T-helper 1 cell (primary cell): ENCODE measurements at places on chromosomes 7 and 10.

GRCh38 chr7:39688611-39689480, 65.5 kb downstream of the RALA start:
- DNase-seq, result no peak

DNA sequence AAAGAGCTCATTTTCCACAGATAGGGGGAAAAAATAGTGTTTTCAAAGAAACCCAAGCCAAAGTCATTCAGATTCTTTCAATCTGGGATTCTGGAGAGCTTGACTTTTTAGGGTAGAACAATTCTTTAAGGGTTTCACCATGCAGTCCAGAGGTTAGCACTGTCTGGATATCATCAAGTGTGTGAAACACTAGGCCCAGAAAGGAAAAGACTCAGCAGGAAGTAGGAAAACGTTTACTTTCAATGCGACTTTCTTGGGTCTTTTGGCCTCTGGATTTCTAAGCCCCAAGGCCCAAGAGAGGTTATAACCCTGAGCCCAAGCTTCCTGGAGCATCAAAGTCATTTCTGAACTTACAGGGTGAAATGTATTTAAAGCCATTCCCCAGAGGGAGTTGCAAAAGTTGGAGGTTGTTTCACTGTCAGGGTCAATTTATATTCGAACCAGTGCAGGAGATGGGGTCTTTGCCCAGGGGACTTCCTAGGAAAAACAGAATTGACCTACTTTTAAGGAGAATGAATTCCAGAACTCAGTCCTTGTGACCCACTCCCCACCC, 158.0 kb downstream of the C7orf25 start:
- DNase-seq, result no peak

GRCh38 chr10:47452495-47453140, 31.3 kb downstream of the ANXA8 start:
- no peak for DNase-seq

DNA sequence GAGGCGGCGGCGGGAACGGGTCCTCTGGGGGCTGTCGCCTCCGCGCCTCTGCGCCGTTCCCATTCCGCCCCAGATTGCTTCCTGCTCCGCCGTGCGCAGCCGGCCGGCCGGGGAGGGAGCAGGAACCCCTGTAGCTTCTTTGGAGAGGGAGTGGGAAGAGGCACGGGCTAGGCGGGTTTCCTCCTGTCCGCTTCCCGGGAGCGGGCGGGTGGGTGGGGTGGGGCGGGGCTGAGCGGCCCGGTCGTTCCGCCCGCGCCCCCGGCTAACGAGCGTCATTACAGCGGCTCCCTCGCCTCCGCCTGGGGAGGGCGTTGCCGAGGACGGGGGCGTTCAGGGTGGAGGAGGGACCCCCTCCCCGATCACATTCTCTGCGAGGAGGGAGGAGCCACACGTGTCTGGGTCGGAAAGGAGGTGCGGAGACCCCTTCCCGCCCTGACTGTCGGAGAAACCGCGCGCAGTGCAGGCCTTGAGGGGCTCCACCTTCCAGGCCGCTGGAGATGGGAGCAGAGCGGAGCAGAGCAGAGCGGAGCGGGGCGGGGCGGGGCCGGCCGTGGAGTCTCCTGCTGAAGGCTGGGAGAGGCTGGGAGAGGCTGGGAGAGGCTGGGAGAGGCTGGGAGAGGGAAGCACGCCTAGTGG, 39.7 kb downstream of the AGAP3 start:
- no peak for DNase-seq

- DNase-seq, result no peak
These were observed 355.2 kb upstream of the LRGUK start for GRCh38 chr7:133771788-133772419.

GRCh38 chr7:111987115-111987826, 218.9 kb downstream of the DOCK4 start:
- no peak for DNase-seq

DNA sequence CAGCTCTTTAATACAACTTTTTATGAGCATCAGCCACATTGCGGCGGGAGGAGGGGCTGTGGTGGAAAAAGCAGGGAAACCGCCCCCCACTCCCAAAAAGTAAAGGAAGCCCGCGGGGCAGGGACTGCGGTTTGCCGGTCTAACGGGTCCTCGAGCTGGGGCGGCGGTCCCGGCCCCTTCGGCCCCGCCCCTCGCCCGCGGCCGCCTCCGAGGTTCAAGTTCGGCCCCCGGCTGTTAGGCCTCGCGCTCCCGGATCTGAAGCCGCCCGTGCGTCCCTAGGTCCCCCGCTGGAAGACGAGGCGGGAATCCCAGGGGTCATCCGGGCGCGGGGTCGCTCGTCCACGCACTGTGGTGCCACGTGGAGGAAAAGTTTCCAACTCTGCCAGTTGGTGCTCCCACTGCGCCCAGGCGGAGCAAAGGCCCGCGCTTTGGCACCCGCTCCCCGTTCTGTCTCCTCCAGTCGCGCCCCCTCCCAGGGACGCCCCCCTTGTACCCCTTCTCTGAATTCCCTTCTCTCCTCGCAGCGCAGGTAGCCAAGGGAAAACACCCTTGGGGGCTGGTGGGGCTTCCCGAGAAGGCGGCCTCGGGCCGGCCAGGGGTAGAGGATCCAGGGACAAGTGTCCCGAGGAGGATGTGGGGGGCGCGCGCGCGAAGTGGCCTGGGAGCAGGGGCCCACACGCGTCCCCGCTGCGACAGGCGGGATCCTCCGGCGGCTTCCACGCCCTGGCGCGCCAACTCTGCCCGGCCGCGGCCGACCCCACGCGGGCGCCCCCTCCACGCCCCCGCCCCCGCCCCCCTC, 798 bp upstream of the AUTS2 start:
- DNase-seq, result no peak

GRCh38 chr10:110103921-110104461, 96.2 kb downstream of the ADD3 start:
- no peak for DNase-seq
